IPS-NIHi11 (cell line): ENCODE measurements at places on chromosomes 4 and X.

GRCh38 chr4:11548597-11549082 is 119.9 kb upstream of the HS3ST1 start:
- no peak for DNase-seq

DNA sequence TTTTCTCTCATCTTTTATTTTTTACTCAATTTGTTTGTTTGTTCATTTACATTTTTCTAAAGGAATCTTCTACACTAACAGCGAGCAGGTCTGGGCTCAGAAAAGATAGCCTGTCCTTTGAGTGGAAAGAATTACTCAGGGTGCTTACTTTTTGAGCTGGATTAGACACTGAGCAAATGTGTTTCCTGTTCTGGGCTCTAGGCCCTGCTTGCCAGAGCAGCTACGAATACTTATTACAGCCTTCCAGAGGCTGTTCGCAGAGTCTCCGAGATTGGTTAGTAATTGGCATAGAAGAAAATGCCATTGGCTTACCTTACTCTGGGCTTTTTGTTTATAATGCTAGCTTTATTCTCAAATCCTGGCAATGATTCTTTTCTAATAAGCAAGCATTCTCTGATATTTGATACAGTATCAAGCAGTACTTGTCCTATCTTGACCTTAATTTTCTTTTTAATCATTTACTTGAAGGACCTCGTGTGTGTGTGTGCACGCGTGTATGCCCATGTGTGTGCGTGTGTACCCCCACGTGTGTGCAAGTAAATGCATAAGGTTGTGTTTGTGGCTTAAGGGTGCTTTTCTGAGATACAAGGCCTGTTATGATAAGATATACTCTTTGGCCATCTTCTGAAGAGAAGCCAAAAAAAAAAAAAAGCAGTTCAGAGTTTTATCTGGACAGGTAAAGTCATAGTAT is 76.2 kb upstream of the GRXCR1 start:
- DNase-seq = no peak

DNA sequence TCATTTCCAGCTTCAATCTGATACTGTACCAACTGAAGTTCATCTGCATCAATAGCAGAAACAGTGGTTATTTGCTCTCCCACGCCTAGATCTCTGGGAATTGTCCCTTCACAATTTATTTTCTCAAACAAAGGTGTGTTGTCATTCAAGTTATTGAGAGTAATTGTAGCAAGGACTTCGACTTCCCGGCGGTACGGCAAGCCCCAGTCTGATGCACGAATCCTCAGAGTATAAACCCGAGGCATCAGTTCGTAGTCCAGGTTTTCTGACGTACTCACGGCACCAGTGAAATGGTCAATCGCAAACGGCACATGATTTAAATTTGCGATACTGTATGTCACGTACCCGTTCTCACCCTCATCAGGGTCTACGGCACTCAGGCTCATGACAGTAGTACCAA is 15.7 kb downstream of the FAT1 start:
- DNase-seq = no peak

- no peak for DNase-seq
Measured at GRCh38 chr4:1137063-1137776, 23.9 kb upstream of the RNF212 start.

DNA sequence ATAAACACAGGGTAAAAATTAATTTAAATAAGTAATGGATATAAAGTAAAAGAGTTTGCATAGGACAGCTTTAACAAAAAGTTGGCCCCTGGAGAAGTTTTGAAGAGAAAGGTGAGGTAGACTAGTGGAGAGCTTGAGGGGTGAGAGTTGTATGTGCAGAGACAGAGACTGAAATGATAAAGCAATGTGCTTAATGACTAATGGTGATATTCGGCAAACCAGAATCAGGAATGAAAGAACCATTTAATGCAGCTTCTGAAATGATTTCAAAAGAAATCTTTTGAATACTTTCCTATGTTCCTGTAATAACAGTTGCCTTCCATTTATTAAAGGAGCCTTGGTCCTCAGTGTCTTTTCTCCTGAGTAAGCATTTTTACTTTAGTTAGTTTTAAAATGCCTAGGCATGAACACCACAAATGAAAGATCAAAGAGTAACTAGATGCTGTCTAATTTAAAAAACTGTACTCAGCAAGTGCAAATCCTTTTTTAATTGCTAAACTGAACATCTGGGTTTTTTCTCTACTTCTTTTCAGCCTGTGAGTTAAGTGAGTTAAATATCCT is 28.5 kb downstream of the CAMK2D start:
- DNase-seq = no peak

- DNase-seq = no peak
Measured at GRCh38 chrX:21412883-21413282, 38.7 kb downstream of the CNKSR2 start.

GRCh38 chr4:122755675-122756074 is 23.2 kb downstream of the BBS12 start:
- DNase-seq = no peak

DNA sequence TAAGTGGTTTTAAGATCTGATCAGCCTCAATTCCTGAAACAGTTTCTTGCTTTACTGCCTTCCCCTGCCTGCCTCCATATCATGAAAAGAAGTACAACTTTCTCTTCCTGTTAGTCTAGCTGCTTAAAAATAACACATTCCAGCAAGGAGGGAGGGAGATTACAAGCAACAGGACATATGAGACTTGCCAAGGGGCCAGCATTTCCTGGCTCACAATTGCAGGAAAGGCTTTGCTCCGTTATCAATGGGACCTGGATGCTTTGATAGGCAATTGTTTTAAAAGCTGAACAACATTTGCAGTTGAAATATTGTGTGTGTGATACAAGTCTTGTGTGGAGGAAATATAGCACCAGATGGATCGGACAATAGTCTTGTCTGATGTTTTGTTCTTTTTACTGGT is 425.0 kb downstream of the FAT4 start:
- DNase-seq = no peak

- DNase-seq = no peak
Measured at GRCh38 chrX:48616576-48616975, 19.3 kb downstream of the WDR13 start.

DNA sequence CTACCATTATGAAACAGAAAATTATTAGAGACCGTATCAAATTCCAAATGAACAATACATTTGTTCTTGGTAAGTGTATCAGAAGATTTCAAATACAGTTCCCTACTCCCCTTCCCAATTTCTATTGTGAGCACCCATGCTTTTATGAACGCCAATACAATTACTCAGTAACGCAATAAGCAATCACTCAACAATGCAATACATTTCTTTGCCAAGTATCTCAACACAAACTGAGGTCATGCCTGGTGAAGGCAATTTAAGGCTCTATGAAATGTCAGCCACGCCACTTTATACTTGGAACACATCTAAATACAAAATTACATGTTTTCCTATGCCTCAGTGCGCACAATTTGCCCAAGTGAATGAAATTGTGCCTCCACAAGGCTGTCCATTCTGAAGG is 712 bp downstream of the PNPLA4 start:
- DNase-seq = no peak

DNA sequence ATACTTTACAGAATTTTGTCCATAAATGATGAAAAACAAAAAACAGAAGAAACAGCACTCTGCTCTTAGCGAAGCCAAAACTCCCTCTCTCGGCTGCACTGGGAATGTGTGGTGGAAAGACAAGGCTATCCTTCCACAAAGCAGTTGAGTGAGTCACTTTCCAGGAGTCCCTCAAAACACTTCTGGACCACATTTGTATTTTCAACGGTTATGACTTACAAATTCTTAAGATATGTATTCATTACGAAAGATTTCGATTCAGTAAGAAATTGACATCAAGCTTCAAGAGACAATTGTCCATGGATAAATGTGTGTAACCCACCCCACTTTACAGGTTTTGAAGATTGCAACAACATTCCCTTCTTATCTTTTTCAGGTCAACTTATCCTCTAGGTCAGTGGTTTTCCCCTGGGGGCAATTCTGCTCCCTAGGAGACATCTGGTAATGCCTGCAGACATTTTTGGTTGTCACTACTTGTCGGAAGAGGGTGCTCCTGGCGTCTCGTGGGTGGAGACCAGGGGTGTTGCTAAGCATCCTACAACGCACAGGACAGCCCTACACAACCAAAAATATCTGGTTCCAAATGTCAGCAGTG is 66.7 kb upstream of the MTNR1A start:
- DNase-seq = no peak

- no peak for DNase-seq
Measured at GRCh38 chrX:119880076-119880475, 8.4 kb downstream of the NDUFA1 start.

GRCh38 chr4:14743172-14743571 is 259.1 kb upstream of the CPEB2 start:
- DNase-seq = no peak

GRCh38 chr4:155891058-155891457 is 12.4 kb upstream of the TDO2 start:
- DNase-seq = no peak

DNA sequence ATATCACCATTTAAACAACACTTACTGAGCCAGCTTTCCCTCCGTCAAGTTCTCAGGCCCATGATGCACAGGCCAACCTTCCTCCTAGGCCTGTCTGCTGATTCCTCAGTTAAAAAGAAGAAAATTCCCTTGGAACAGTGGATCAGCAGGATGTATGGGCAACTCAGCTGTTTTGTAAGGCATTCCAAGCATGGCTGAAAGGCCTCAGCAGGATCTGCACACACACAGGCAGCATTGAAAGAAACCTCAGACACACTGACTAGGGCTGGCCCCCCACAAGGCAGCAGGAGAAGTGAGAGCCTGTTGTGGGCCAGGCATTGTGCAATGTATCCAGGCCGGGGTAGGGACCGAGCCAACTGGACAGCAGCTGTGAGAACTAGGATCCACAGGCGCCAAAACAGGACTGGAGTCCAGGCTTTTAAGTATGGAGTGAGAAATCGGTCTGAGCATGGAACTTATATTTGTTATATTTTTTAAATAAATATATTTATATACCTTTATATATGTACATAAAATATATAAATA is 171.4 kb downstream of the NWD2 start:
- peak; percentile 11 for DNase-seq

DNA sequence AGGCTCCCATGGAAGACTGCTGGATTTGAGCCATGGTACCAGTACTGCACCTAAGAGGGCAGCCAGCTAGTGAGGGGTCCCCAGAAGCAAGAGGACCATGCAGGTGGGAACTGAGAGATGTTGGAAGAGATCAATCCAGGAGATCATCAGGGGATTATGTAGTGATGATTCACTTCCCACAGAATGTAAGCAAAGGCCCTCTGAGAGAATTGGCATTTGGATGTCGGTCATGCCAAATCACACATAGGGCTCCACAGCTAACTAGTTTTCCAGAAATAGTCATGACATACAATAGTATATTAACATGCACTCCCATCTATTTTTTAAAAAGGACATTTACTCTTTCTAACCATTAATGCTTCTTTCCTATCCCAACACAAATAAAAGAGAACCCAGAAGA is 112.5 kb downstream of the RASGEF1B start:
- no peak for DNase-seq

- DNase-seq = no peak
Measured at GRCh38 chr4:88533088-88533790, 9.7 kb upstream of the PYURF start.

GRCh38 chr4:94409962-94410361 is 41.8 kb upstream of the PDLIM5 start:
- DNase-seq = no peak

DNA sequence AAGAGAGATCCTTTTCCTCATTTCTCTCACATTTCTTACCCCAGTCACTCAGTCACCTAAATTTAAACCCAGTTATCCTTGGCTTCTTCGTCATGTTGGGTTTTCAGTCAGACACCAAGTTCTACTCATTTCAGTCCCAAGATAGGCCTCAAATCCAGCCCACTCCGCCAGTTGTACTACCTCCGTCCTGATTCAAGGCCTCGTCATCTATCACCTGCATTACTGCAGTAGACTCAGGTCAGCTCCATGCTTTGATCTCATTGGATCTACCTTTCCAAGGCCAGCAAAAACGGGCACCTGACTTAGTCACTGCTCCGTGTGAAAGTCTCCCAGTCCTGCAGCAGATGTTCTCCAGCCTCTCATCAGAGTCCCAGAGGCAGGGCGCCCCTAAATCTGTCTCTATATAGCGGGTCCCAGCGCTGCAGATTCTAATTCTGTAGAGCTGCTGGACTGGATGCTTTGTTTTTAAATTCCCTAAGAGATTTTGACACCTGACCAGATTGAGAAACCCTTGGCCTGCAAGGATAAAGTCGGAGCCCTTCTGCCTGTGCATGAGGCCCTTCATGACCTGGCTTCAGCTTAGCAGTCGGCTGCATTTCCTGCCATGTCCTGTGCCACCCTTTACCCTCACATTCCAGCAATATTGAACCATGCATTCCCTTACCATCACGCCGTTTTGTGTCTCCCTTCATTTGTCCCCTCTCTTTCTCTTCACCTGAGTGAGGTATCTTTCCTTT is 53.7 kb downstream of the ZFX start:
- no peak for DNase-seq

GRCh38 chr4:116469582-116469981 is 615.8 kb downstream of the TRAM1L1 start:
- no peak for DNase-seq

- no peak for DNase-seq
Measured at GRCh38 chr4:64594723-64595122, 185.5 kb upstream of the TECRL start.

DNA sequence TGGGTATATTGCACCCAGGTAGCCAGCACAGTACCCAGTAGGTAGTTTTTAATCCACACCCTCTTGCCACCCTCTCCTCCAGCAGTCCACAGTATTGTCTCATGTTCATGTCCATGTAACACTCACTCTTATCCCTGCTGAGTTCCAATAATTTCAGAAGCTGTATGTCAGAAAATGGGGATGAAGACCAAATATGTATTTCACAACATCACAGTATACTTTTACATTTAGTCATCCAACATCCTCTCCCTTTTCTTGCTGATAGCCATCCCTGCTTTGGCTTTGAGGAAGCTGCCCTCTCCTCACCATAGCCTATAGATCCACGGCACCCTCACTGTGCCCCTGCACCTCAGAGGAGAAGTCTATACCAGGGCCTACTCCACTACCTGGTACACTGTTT is 126.0 kb upstream of the LDB2 start:
- no peak for DNase-seq

- DNase-seq = peak; percentile 48
Measured at GRCh38 chrX:2451501-2452316, 49.1 kb downstream of the DHRSX start.

GRCh38 chr4:170868170-170868569 is 778.4 kb upstream of the AADAT start:
- DNase-seq = no peak
